H4 (cell line): ENCODE measurements at places on chromosomes 12 and 14. TPM values are rescaled to one million over a fixed set of nuclear protein-coding genes. Genes with fewer than 3 reads are reported as not detected.

Gene ABHD4
- 31.9 and 34.2 TPM in 2 replicates for total RNA-seq

Gene SALL2
- total RNA-seq: 0.06 and 0.75 TPM in 2 replicates

Gene KRT85
- not detected in 2 replicates for total RNA-seq

Gene TAS2R9
- total RNA-seq: not detected in 2 replicates

Gene FAM161B
- total RNA-seq: 1.1 and 1.3 TPM in 2 replicates

Gene PTHLH
- 1.1 and 2.0 TPM in 2 replicates for total RNA-seq

DNA sequence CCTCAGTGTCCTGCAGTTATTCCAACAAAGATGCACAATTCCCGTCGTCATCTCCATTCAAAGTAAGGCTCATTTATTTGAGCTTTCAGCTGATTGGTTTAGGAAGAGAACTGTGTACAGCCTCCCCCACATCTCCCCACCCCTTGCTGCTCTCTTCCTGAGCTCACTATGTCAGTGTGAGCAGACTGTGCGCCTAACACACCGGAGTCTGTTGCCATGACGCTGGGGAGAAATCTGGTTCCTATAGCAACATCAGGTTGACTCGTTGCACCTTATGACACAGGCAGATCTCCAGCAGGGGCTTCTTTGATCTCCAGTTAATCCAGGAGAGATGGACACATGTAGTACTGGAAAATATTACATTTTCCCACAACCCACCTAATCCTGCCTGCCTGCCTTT, 319.4 kb downstream of the CACNA1C start:
- no peak for DNase-seq

DNA sequence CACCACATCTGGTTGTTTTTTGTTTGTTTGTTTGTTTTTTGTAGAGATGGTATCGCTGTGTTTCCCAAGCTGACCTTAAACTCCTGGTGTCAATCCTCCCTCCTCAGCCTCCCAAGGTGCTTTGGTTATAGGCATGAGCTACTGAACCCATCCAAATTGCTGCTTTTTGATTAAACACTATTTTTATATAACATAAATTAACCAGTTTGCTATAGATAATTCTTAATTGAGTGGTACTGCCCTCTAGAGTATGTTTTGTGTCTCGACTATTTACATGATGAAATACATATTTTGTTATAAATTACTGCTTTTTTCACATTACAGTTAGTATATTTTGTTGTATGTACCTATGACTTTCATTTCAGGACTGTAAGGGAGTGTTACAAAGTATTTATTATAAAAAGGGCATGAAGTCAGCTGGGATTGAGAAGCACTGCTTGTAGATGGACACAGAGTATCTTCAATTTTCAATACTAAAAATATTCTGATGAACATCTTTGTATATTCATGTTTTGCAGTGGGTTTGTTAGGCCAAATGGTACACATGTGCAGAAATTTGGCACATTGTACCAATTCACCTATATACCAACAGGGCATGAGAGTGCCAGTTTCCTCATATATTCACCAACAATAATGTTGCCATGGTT, 14.9 kb upstream of the SCAF11 start:
- no peak for DNase-seq

- no peak for DNase-seq
Measured at GRCh38 chr12:28059220-28059619, 86.7 kb upstream of the PTHLH start.

DNA sequence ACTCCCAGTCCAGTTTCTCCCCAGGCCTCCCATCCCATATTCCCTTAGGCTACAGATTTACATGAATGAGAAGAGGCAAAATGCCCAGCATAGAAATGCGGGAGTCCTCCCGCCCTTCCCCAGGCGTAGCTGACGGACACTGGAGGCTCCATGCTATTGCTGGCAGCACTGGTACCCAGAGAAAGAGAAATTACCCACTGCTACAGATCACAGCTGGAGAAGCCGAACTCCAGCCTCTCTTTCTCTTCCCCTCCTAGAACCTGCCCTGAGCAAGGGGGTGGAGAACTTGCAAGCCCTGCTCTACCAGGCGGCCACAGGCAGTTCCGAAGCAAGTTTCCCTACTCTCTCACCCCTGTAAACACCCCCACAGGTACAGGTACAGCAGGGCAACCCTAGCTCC, 3.6 kb downstream of the LTBR start:
- no peak for DNase-seq

GRCh38 chr12:68240975-68241374, 12.4 kb downstream of the IL22 start:
- peak; percentile 20 for DNase-seq

DNA sequence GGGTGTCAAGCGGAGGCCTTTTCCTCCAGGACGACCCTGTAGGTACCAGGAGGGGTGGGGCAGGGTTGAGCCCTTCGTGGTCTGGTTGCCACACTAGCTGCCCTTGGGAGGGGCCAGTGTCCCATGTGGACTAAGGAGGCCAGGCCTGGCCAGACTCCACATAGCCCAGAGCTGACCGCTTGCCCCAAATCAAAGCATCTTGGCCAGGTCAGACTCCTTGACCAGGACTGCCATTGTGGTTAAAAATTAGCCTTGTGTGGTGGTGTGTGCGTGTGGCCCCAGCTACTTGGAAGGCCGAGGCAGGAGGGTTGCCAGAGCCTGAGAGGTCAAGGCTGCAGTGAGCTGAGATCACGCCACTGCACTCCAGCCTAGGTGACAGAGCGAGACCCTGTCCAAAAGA, 24.8 kb downstream of the ALDH2 start:
- no peak for DNase-seq

GRCh38 chr12:51381226-51382079, 9.8 kb downstream of the GALNT6 start:
- DNase-seq: no peak

DNA sequence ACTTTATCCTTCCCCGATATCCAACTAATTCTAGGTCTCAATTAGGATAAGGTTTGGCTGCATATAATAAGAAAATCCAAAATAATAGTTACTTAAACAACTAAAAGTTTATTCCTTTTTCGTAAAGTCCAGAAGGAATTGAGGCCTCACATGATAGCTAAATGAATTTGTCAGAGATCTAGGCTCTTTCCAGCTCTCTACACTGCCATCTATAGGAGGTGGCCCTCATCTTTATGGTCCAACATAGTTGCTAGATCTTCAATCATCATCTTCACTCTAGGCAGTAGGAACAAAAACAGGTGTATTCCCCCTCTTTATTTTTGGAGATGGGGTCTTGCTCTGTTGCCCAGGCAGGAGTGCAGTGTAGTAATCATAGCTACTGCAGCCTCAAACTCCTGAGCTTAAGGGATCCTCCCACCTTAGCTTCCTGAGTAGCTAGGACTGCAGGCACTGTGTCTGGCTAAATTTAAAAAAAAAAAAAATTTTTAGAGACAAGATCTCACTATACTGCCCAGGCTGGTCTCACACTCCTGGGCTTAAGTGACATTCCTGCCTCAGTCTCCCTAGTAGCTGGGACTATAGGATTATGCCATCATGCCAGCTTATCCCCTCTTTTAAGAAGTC, 46.5 kb upstream of the SAV1 start:
- DNase-seq: peak; percentile 34

DNA sequence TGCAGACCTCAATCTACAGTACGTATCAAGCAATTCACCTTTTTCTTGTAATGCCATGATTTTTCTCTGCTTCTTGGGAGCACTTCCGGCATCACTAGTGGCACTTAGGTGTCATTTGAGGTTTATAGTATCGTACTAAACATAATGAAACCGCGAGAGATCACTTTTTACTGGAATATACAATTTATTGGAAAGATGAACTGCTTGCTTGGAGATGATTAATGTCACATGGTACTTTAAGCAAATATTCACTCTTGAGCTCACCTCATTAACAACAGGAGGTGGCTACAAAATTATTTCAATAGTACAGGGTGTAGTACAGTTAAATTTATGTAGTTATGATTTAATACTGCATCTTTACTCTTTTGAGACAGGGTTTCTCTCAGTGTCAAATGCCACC, 11.5 kb downstream of the FUT8 start:
- DNase-seq: no peak

DNA sequence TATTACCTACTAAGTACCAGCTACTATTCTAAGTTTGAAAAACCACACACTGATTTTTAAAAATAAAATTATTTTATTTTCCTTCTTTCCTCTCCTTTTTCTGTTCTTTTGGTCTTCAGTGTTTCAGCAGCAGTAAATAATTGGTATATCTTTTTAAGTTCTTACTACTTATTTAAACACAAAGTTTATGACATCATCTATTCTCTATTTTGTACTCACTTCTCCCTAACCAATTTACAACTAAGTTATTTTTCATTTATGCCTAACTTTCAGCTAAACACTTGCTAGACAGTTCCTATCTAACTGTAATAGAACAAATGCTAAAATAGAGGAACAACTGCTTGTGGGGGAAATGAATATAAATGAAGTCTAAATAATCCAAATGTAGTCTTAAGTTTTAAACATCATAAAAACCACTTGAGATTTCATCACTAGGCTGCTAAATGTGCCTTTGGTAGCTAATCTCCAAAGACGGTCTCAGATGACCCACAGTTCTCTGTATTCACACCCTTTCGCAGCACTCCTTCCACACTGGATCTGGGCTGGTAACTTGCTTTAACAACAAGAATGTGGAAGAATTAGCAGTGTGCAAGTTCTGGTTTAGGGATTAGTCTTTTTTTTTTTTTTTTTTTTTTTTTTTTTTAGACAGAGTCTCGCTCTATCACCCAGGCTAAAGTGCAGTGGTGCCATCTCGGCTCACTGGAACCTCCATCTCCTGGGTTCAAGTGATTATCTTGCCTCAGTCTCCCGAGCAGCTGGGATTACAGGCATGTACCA, 41.0 kb downstream of the TFCP2 start:
- no peak for DNase-seq

- no peak for DNase-seq
Measured at GRCh38 chr14:78989221-78989620, 819.0 kb downstream of the NRXN3 start.

- peak; percentile 31 for DNase-seq
Measured at GRCh38 chr12:99767809-99768208, 120.3 kb downstream of the GARIN6 start.

- no peak for DNase-seq
Measured at GRCh38 chr12:113997365-113997764, 31.2 kb upstream of the RBM19 start.
